ENCODE measurements at places on chromosomes 1 and 21.

GRCh38 chr1:202622388-202622787 is 87.9 kb downstream of the SYT2 start:
- no peak for DNase-seq

DNA sequence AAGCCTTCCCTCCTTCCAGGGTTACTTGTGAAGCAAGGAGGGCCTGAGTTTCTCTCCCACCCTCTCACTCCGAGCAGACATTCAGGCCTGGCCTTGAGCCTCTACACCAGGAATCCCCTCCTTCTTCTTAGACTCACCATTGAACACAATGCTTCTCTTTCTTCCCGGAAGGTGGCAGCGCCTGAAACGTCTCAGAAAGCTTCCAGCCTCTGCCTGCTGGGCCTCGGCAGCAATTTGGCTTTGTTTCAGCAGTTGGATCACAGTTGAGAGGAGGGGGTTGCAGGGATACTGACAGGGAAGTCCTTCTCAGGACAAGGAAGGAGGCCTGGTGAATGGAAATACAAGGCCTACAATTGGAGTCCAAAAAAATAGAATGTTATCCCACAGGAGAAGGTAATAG is 6.3 kb downstream of the CLDN8 start:
- DNase-seq, result no peak

- no peak for DNase-seq
Observed at GRCh38 chr1:214676747-214677146, 73.8 kb downstream of the CENPF start.

GRCh38 chr21:34129039-34129891 is 55.9 kb downstream of the MRPS6 start:
- DNase-seq, result peak; percentile 30

GRCh38 chr1:67479146-67479891 is 49.1 kb upstream of the SERBP1 start:
- DNase-seq, result no peak

DNA sequence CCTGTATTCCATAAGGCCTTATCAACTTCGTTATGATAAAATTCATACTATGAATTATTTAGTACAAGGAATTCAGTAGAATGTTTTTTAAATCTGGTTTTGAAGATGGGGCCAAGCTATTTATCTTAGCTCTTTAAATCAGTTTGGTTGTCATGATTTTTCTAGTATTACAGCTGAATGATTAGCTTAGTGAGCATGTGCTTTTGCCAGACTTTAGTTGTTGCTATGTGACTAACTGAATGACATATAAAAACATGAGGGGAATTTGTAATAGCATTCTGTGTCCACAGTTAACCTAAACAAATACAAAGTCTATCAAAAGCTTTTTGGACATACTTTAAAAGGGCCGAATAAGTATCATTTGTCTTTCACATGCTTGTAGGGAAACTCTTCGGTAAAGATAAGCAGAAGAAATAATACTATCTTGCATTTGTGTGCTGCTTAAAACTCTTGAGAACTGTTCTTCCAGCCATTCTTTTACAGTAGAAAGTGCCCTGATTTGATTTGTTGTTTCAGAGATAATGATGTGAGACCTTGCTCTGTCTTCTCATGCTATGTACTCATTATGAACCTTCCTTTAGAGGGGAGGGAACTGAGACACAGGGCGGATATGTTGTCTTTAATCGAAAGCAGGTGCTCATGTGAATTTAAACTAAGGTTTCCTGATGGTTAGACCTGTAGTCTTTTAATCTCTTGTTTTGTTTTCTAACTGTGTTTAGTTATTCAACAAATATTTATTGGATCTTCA is 18.8 kb downstream of the NEK7 start:
- no peak for DNase-seq

All from iPS DF 19.7 (cell line).